Progenitor cell of endocrine pancreas (in vitro differentiated cells): ENCODE measurements at places on chromosomes 3 and 15.

DNA sequence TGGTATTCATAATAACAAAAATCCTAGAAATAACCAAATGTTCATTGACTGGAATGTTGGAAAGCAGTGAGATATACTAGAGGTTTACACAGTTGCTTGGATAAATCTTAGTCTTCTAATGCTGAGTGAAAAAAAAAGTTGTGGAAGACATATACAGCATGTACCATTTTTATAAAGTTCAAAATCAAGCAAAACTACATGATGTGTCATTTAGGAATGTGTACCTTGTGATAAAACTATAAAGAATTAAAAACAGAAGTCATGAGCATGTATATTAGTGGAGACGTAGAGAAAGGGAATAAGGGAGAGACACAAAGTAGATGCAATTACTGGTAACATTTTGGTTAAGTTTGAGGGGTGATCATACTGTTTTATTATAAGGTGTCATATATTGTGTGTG, 45.2 kb downstream of the FBXL2 start:
- DNase-seq = no peak

- no peak for DNase-seq
These were observed 70.3 kb upstream of the IQSEC1 start for GRCh38 chr3:13143381-13144004.

DNA sequence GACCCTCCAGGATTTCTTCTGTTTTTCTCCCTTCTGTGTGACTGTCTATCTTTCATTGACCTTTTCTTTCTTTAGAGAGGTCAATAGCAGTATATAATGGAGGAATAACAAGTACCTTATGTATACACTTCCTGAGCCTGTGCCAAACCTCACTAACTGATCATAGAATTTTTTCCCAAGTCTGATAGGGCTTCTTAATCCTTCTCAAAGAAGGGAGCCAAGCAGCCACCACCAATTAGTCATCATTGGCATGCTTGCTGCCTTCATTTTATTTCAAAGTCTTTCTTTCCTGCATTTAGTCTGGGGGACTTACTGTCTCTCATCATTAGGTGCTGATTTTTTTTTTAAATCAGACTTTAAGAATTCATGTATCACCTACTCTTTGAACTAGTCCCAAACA, 327.0 kb downstream of the FEZF2 start:
- no peak for DNase-seq

- DNase-seq = no peak
These were observed 622.2 kb downstream of the EDEM1 start for GRCh38 chr3:5809586-5810246.

GRCh38 chr3:193873426-193874201, 262.3 kb upstream of the HES1 start:
- DNase-seq = no peak

- no peak for DNase-seq
These were observed 739 bp downstream of the SNRPN start for GRCh38 chr15:24955531-24955921.

DNA sequence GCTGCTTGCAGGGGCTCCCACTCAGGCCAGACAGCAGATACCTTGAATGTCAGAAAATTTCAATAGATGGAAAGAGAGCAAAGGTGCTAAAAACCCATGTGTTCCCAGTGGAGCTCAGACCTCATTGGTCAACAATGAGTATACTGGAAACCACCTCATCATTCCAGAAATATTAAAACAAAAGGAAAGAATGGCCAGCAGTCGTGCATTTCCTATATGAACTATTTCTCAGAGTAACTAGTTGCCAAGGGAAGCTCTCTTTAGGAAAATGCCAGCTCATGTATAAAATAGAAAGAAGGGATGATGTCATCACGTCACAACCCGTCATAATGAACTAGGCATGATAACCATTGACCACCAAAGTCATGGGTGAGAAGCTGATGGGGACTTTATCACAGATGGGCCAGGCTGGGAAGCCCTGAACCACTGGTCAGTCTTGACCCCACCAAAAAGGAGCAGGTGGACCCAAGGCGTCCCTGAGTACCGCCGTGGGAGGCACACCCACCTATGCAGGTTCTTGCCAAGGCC, 17.5 kb downstream of the DNAJB8 start:
- DNase-seq = no peak

DNA sequence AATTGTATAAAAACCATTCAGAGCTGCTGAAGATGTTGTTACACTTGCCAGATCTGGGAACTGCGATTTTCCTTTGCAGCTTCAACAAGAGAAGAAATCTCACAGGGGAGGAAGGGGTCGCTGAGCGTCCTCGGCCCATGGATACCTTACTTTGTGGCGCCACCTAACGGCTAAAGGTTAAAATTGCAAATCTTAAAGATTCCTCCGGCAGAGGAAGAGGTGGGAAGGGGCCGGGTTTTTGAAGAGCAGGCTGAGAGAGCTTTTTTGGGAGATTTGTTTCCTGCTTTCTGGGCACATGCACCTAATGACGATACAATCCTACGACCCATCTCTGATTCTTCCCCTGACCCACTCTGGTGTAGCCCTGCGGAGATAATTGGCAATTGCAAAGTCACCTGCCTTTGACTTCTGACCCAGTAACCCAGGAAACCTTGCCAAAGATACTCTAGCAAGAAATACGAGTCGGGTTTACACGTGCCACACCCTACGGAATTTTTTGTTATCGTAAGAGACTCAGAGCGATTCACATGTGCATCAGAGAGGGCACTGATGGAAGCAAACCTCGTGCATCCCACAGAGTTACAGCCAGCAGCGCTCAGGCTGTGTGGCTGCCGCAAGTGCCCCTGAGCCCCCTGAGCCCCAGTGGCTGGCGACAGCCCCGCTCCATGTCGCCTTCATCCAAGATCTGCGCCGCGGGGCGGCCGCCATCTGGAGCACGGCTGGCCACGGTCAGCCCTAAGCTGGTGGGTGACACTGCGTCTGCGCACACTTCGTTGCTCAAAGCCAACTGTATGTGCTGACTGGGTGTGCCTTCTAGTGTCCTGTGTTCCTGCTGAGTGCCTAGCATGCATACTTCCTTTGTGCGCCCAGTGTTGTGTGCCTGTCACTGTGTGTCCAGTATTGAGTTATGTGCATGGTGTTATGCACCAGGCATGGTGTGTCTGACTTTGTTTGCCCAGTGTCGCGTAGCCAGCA, 55.2 kb upstream of the CHRNA7 start:
- DNase-seq = peak; percentile 56

DNA sequence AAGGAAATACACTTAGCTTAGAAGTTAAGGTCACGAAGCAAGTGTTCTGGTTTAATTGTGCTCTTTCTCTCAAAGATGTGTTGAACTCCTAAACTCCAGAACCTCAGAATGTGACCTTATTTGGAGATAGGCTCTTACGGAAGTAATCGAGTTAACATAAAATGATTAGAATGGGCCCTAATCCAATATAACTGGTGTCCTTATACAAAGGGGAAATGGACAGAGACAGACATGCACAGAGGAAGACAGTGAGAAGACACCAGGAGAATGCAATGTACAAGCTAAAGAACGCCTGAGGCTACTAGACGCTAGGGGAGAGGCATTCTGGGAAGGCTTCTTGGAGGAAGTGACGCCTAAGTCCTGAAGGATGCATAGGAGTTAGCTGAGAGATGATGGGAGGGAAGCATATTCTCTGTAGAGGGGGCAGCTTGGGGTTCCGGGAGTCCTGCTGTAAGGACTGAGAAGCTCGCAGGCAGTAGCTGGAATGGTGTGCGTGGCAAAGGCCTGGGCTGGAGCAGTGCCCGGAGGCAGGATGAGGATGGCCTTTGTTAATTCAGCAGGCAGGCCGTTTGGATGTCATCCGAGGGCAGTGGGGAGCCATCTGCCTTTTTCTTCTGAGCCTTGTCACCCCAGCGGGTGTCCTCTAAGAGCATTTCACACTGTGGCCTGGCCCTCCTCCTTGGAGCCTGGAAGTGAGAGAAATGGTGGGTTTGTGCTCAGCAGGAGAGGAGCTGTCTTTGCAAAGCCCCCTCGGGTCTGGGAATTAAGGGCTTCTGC, 513.4 kb downstream of the SHQ1 start:
- DNase-seq = no peak

DNA sequence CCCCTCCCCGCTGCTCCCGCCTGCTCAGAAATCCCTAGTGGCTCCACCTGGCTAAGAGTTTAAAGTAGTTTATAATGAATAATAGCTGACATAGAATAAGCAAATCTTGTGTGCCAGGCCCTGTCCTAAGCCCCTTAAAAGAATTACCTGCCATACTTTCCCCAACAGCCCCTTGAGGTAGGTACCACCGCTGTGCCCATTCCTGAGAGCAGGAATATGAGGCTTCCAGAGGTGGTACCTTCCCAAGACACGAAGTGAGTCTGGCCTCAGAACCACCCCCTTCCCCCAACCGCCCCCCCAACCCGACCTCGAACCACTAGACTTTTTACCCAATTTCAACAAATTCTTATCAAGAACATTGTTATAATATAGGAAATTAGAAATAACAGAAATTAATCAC, 1.2 kb downstream of the ABHD6 start:
- DNase-seq = no peak

DNA sequence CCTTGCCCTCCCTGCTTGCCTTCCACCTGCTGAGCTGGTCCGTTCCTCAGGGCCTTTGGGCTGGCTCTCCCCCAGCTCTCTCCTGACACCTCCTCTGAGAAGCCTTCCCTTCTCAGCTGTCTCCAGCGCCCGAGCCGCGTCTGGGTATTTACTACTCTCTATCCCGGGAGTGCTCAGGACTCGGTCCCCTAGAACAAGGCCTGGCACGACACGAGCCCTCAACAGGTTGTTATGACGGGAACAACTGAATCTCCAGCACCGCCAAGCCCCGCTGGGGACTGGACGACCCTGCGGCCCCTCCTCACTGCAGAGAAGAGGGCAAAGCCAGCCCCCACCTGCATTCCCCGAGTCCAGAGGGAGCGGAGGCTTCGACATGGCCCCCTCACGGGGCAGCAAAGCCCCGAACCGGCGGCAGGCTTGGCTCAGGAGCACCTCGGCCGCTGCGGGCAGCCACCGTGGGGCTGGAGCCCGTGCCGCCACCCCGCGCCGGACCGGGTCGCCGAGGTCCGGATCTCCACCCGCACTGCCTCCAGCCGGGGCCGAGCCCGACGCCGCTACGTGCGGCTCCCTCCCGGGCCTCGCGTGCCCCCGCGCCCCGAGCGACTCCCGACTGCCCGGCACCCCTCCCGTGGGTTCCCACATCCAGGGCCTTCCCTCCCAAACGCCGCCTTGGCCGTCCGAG, 792 bp downstream of the TPRA1 start:
- peak; percentile 29 for DNase-seq

- DNase-seq = no peak
These were observed 13.0 kb upstream of the UBR1 start for GRCh38 chr15:43118829-43119228.

DNA sequence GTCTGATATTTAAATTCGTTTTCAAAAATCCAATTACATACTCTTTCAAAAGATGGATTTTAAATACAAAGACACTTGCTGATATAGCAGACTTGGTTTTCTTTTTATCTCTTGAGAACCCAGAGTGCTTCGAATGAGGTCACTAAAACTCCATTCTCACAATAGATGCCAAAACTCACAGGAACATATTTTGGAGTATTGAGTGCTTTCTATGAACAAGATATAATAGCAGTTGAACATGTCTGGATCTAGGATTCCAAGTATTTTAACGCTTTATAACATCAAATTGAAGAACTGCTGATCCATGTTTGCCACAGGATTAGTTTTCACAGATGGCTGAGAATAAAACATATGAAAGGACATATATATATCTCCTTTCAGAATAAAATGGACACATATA, 113.2 kb downstream of the SAMMSON start:
- DNase-seq = no peak

DNA sequence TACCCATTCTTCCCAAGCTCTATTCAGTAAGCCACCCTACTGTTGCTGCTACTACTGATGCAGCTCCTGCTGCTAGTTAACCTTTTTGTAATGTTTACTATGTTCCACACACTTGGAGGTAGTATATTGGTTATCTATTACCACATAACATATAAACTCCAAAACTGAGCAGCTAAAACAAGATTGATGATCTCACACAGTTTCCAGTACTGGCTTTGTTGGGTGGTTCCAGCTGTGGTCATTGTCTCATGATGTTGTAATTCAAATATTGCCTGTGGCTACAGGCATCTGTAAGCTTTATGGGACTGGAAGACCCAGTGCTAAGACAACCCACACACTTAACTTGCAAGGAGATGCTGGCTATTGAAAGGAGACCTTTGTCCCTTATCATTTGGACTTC, 556.2 kb upstream of the SUCLG2 start:
- DNase-seq = no peak

- DNase-seq = no peak
These were observed 71.4 kb downstream of the ISG20 start for GRCh38 chr15:88710027-88710715.

- DNase-seq = no peak
These were observed 28.8 kb downstream of the APBA2 start for GRCh38 chr15:28914483-28915023.

DNA sequence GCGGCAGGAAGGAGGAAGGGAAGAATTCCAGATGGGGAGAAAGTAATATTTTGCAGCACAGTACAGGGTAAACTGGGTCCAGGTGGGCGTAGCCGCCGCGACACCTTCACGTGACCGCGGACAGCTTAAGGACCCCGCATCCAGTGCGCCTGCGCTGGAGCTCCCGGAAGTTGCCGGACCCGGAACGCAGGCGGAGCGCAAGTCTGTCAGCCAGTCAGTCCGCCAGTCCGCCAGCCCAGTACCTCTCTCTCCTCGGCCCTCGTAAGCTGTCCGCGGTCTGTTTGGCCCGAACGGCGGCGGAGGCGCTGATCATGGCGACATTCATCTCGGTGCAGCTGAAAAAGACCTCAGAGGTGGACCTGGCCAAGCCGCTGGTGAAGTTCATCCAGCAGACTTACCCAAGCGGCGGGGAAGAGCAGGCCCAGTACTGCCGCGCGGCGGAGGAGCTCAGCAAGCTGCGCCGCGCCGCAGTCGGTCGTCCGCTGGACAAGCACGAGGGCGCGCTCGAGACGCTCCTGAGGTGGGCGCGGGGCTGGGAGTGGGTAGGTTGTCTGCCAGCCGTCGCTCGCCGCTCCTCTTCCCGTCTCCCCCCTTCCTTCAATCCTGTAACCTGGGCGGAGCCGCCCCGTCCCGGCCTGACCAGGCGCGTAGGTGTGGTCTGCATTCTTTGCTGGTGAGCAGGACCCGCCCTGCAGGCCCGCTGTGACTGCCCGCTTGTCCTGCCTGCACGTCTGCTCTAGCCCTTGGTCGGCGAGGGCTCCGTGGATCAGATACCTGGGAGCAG, at the start of gene PDCD6IP:
TSS of gene PDCD6IP (plus strand) at position 213 of the 784 bp plus-strand sequence. CDS start at position 312, 99 bp downstream.
- DNase-seq = peak; percentile 82

DNA sequence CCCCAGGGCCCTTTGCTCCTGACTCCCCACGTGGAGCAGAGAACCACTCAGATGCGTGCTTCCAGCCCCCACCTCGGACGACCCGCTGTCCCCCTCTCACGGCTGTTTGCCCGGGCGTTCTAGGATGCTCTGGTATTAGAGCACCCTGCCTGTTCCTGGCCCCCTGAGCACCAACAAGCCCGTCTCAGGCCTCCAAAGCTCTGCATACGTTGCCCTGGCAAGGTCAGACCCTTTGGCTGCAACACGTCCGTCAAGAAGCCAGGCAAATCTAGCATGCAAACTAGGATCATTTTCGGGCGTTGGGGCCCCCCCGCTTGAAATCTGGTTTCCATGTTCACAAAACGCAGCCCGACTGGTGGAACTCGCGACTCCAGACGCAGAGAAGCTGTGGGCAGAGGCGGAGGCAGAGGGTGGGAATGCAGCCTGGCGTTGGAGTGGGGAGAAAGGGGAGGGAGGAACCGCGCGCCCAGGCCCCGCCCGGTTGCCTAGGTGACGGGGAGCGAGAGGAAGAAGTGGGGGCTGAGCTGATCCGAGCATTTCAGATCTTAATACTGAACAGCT, 86.2 kb upstream of the PIAS1 start:
- DNase-seq = peak; percentile 52
